Glutamatergic neuron (in vitro differentiated cells): ENCODE measurements at places on chromosomes 11 and 22. TPM values are rescaled to one million over a fixed set of nuclear protein-coding genes. Genes with fewer than 3 reads are reported as not detected.

GRCh38 chr11:59556115-59556916 lies 45.0 kb downstream of the OR4D9 start:
- H3K4me1 ChIP-seq = peaks cover 6% of the 10 kb centered on the region
- peak overlapping the region; percentile 88 for H3K4me3 ChIP-seq
- peak; percentile 68 for DNase-seq
- H3K27ac ChIP-seq = peak overlapping the region; percentile 81
- peaks cover 35% of the 10 kb centered on the region for H3K27me3 ChIP-seq
- no peaks in the 10 kb centered on the region for H3K36me3 ChIP-seq

DNA sequence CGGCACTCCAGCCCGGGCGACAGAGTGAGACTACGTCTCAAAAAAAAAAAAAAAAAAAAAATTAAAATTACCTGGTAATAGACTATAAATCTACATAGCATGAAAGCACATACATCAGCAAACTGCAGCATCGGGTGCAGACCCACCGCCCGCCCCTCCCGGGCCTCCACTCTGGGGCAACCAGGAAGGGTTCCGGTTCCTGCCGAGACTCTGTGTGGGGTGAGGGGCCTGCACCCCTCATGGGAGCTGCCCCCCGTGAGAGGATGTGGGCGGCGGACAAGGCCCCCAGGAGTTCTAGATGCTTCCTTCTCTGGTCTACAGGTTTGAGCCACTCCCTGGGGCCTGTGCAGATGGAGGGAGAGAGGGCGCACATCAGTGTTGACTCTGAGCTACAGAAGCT lies 9.1 kb downstream of the DRD4 start:
- H3K27ac ChIP-seq = no peak overlapping the region
- no peak overlapping the region for H3K4me3 ChIP-seq
- DNase-seq = no peak
- H3K36me3 ChIP-seq = no peaks in the 10 kb centered on the region

DNA sequence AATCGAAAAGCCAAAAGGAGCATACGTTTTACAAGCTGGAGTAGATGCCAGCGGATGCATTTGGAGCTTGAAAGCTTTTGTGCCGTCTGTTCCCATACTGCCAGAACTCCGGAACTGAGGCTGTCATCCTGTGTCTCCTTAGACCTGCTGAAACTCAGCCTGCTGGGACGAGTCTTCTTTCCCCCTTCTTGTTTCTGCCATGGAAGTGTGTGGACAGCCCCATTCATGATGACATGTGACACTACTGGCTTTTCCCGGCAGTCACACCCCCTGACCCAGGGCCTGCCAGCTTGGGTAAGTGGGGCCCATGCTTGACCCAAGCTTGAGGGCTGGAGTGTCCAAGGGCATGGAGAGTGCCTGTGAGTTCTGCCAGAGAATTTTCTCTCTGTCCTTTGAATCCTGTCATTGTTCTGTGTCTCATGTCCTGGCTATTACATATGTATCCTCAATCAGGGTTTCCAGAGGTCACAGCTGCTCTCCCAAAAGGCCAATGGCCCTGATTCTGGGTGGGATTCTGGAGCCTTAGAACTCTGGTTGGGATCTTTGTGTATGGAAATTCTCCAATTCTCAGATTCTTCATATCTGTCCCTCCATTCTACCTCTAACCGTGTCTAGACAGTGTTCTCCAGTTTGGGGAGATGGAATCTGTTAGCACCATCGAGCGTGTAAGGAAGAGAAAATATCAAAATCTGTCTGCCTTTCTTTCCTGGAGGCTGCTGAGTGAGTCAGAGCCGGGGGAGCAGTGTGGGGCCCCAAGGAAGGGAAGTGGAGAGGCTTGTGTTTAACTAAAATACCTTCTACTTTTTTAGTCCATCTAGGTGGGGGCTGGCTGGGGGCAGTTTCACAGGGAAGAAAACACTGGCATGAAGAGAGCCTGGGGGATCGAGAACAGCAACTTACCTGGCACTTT lies 73.2 kb downstream of the KIAA1671 start:
- no peak for DNase-seq
- H3K27ac ChIP-seq = peak overlapping the region; percentile 62

The OSBP2 gene
- total RNA-seq = 18.3 TPM

The ART1 gene
- not detected for total RNA-seq

GRCh38 chr11:13772223-13773046 lies 104.0 kb downstream of the FAR1 start:
- no peaks in the 10 kb centered on the region for H3K36me3 ChIP-seq
- H3K4me1 ChIP-seq = no peaks in the 10 kb centered on the region
- no peak overlapping the region for H3K4me3 ChIP-seq
- no peaks in the 10 kb centered on the region for H3K27me3 ChIP-seq
- H3K27ac ChIP-seq = no peak overlapping the region

The ANKK1 gene
- total RNA-seq = not detected

DNA sequence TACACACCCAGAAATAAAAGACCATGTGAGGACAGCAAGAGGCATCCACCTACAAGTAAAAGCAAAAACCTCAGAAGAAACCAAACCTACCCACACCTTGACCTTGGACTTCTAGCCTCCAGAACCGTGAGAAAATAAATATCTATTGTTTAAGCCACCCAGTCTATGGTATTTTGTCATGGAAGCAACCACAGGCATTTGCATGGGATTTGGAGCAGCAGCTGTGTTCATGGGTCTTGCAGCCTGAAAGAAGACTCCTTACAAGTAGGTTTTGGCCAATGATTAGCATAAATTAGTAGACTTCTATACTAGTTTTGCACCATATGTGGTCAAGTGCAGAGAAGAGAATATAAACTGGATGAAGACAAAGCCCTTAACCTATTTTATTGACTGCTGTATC lies 27.9 kb downstream of the FSHB start:
- no peak overlapping the region for H3K4me3 ChIP-seq
- H3K4me1 ChIP-seq = no peaks in the 10 kb centered on the region
- H3K27me3 ChIP-seq = no peaks in the 10 kb centered on the region
- DNase-seq = no peak

DNA sequence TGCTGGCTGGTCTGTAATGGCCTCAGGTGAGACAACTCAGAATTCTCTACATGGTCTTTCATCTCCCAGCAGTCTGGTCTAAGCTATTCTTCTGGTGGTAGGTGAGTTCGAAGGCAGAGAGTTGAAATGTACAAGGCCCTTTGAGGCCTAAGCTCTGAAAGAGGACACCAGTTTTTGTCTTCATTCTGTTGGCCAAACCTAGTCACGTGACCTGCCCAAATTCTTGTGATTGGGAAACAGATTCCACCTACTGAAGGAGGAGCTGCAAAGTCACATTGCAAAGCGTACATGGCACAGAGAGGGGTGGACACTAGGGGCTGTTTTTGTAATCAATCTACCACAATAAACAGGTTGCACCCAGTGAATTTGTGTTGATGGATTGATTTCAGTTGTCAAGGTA lies 193.5 kb downstream of the NAV2 start:
- peaks cover 3% of the 10 kb centered on the region for H3K4me1 ChIP-seq
- no peak for DNase-seq
- no peak overlapping the region for H3K27ac ChIP-seq
- H3K4me3 ChIP-seq = no peak overlapping the region

GRCh38 chr11:113372309-113372708 lies 15.3 kb upstream of the ANKK1 start:
- H3K27ac ChIP-seq = no peak overlapping the region
- no peak for DNase-seq
- H3K4me3 ChIP-seq = no peak overlapping the region

- peaks cover 10% of the 10 kb centered on the region for H3K4me1 ChIP-seq
- no peaks in the 10 kb centered on the region for H3K36me3 ChIP-seq
Observed at GRCh38 chr11:62479631-62480201, 60.9 kb downstream of the SCGB1A1 start.

- H3K27ac ChIP-seq = peak overlapping the region; percentile 69
- DNase-seq = no peak
- no peaks in the 10 kb centered on the region for H3K36me3 ChIP-seq
Observed at GRCh38 chr11:94449029-94449428, 44.6 kb downstream of the MRE11 start.

GRCh38 chr11:12108875-12109453 lies 1.4 kb upstream of the MICAL2 start:
- DNase-seq = no peak
- H3K4me3 ChIP-seq = peak overlapping the region; percentile 56
- no peaks in the 10 kb centered on the region for H3K36me3 ChIP-seq
- H3K27me3 ChIP-seq = peaks cover 16% of the 10 kb centered on the region
- no peak overlapping the region for H3K27ac ChIP-seq
- no peaks in the 10 kb centered on the region for H3K4me1 ChIP-seq

The CSF2RB gene
- total RNA-seq = not detected
